ENCODE measurements at places on chromosomes 6 and 20.

- DNase-seq = no peak
Measured at GRCh38 chr20:49915118-49915379, 280 bp downstream of the SPATA2 start.

DNA sequence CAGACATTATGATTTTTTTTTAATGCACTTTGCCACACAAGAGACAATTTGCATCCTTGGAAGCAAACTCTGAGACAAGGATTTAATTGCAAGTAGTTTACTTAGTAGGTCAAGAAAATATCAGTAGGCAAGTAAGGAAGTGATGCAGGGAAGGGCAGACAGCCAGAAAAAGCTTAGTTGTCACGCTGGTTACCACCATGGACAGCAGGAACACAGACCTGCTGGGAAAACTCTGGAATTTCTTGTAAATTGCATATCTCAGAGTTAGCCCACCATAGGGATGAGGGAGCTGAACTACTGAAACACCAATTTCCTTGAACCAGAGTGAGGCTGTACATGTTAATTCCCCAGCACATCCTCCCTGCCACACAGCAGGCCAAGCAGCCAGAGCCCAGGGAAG is 92.7 kb downstream of the L3MBTL3 start:
- DNase-seq = no peak

GRCh38 chr20:22583773-22584521 is 425 bp downstream of the FOXA2 start:
- DNase-seq = peak; percentile 89

DNA sequence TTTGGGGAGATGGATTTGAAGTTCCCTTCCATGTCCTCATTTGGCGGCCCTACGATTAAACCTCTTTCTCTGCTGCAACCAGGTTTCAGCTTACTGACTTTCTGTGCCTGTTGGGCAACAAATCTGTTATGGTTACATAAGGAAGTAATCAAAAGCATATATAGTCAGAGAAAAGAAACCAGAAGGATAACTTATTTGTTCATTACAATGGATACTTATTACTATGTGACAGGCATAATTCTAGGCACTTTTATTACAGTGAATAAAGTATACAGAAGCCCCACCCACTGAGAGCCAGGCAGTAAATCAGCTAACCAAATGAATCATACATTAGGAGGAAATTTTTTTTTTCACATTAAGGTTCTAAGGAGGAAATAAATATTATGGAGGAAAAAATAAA is 9.6 kb upstream of the TRIM31 start:
- no peak for DNase-seq

DNA sequence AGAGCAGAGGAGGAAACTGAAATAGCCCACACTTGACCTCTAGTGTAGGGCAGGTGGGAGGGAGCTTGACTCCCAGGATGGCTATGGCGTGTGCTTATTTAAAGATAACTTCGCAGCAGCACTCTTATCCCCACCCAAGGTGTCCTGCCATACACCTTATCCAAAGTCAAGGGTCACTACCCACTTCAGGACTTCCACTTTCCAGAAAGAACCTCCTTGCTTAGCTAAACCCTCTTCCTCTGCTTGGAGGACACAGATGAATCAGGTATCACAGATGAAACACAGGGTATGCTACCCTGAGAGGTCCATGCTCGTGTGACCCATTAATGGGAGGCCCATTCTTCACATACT is 2.3 kb downstream of the RIN2 start:
- DNase-seq = no peak

GRCh38 chr6:168506460-168506859 is 65.5 kb downstream of the SMOC2 start:
- DNase-seq = no peak

DNA sequence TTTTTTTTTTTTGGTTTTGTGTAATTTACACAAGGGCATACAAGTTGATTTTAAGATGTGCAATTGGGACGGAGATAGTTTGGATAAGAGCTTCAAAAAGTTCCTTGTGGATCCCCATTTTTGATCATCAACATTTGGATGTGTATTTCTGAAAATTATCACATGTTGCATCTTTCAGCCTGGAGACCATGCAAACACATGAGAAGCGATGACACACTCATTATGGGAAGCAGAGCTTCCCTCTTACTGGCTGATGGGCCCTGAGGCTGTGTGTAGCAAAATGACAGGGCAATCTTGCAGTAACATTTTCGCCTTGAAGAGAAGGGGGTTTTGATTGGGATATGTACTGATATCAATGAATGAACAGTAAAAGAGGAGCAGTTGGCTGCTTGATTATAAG is 22.0 kb upstream of the RIPK1 start:
- no peak for DNase-seq

GRCh38 chr6:43773050-43773979 is 3.3 kb downstream of the VEGFA start:
- peak; percentile 77 for DNase-seq

- DNase-seq = no peak
Measured at GRCh38 chr6:43968110-43968965, 158.9 kb downstream of the MRPL14 start.

- no peak for DNase-seq
Measured at GRCh38 chr6:129946439-129947140, 71.8 kb upstream of the L3MBTL3 start.

DNA sequence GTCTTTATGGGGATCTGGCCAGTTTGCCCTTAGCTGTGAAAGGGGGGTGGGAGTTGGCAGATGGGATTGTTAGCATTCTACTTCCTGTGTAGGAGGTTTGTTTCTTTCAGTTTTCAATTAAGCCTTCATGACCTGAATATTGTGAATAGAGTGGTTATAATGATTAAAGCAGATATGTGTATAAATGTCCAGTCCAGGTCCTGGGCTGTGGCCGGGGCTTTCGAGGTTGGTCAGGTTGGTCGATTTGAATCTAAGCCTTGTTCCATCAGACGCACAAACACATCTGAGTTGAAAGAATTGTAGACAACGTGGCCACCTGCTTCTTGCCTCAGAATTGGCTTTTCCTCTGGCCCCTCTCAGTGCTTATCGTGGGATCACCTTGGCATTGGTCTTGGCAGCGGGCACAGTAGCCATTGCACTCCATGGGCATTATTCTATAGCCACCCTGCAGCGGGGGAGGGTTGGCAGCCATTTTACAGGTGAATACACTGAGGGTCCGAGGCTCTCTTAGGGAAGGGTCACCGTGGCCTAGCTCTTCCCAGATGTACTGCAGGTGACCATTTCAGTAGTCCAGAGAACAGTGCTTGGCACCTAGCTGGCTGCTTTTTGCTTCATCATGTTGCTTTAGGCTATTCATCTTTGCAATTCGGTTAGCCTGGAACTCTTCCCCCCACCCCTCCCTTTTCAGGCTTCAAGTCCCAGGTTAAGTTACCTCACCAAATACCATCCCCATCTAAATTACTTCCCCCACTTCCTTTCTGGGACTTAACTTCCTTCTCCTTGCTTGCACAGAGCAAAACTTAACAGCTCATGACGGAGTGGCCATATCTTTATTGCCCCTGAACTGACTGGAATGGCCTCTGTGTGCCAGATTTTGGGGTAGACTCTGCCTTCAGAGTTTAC is 1.1 kb downstream of the RNF114 start:
- no peak for DNase-seq

DNA sequence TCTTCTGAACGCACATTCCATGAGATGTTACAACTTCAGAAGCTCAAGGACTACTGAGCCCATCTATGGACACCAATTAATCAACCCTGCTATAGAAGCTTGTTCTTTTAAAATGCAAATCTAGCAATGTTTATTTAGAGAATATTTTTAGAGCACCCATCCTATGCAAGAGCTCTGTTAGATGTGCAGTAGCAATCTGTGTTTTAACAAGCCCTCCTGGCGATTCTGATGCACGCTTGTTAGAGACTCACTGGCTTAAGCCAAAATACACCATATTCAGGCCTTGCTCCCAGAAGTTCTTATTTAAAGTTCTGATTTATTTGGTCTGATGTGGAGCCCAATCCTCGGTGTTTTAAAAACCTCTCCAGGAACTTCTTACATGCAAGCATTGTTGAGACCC is 21.1 kb upstream of the ARG1 start:
- DNase-seq = no peak

GRCh38 chr6:105302617-105303128 is 100.2 kb downstream of the PREP start:
- no peak for DNase-seq

DNA sequence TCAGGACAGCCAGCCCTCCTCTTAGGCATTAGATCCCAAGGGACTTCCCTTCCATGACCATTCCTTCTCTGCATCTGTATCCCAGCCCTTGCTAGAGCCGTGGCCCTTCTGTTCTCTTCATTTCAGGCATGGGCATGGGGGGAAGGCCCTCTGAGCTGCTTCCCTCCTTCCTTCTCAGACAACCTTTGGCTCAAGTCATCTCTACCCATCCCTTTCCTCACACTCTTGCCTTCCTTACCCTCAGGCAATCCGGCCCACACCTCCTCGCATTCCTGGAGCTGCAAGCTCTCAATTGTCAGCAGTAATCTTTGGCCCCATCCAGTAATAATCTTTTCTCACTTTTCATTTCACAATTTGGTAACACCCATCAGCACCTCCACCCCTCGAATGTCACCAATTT is 426.9 kb upstream of the JARID2 start:
- DNase-seq = no peak

- DNase-seq = no peak
Measured at GRCh38 chr20:61030130-61030529, 221.9 kb upstream of the CDH4 start.

- DNase-seq = peak; percentile 25
Measured at GRCh38 chr20:61935926-61936700, 129.6 kb downstream of the TAF4 start.

- DNase-seq = no peak
Measured at GRCh38 chr6:95742767-95743289, 165.5 kb downstream of the MANEA start.

DNA sequence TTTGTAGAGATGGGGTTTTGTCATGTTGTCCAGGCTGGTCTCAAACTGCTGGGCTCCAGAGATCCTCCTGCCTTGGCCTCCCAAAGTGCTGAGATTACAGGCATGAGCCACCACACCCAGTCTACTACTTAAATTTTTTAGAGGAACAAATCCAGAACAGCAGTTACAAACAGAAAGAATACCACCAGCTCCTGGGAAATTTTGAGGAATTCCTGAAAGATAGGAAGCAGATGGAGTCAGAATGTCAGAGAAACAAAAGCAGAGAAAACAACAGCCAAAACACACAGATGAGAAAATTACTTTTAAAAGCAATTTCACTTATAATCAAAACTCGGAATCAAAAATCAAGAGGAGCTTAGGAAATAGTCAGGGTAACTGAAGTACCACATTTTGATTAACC is 543.3 kb upstream of the MARCKS start:
- DNase-seq = no peak

- no peak for DNase-seq
Measured at GRCh38 chr6:85416049-85416448, 33.8 kb upstream of the NT5E start.

DNA sequence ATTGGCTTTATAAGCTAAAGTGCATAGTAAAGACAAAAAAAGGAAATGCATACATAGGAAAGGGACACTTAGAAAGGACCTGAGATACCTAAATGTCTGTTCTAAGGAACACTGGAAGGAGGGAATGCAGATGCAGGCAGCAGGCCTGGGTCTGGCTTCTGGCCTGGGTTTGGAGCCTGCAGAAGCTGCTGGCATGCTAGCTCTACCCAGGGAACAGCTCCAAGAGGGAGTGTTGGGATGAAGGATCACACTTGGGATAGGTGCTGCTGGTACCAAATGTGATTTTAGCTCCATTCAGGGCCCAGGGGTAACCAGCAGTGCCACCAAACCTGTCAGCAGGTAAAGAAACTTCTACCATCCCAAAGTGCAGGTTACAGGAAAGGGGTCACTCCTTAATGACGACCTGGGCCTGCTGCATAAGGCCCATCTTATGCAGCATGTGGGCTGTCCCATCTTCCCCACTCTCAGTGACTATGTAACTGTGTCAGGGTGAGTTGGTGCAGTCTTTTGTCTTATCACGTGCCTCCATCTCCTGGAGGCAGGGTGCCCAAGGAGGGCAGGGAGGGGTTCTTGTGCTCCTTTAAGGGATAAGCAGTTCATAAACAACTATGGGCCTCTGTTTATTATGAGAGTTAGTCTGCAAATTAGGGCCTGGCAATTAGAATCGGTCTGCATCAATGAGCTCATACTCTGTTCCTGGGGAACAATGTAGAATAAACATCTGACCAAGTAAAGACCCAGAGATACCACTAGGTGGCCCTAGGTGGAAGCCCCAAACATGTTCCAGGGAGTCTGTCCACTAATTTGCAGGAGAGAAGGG is 26.9 kb downstream of the DDX27 start:
- no peak for DNase-seq

DNA sequence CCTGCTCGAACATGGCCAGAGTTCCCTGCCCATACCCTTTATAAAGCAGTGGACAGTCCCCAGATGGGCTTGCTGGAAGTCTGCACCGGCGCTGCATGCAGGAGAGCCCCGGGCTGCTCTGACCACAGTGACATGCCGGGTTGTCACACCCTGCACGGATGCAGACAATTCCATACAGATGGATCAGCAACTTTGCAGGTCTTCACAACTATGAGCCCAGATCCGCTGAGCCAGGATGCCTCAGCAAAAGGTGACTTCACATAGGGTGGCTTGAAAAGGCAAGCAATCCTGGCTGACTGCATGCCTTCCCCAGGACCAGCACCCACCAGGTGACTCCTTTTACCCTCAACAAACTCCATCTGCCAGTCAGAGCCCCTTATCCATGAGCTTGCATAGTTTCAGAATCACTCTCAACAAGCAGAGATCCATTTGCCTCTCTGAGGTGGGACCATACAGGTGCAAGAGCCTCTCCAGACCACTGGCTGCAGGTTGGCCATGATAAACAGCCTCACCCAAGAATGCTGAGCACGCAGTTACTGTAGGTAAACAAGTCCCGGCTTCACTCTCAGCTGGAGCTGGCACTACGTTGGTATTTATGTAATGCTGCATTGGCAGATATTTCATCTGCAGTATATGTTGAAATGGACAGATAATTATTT is 183.0 kb upstream of the QKI start:
- no peak for DNase-seq

GRCh38 chr6:82693094-82693493 is 329.5 kb downstream of the TPBG start:
- DNase-seq = no peak

- DNase-seq = no peak
Measured at GRCh38 chr6:110944681-110945151, 13.8 kb upstream of the GTF3C6 start.

GRCh38 chr20:52261792-52262191 is 70.2 kb upstream of the ZFP64 start:
- no peak for DNase-seq

- no peak for DNase-seq
Measured at GRCh38 chr20:61963885-61964674, 101.6 kb downstream of the TAF4 start.

DNA sequence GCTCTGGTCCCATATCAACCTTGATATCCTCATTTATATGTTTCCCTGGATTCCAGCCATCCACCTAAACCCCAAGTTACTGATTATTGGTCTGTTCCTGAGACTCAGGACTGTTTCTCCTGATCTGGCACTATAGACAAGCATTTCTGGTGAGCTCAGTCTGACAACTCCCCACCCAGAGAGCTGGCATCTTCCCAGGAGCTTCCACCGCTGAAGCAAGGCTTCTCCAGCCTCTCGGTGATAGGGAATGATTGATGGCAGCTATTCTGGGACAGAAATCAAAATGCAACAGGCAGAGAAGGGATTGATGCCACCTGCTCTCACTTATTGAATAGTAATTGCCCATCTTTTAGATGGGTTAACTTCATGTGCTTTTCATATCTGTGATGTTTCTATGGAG is 169.7 kb upstream of the GGTLC1 start:
- DNase-seq = no peak
